Inflammatory macrophage (primary cell): ENCODE measurements at places on chromosomes 16 and 17.

GRCh38 chr17:82019690-82020571, 2.7 kb downstream of the CENPX start:
- DNase-seq = peak; percentile 55

GRCh38 chr16:69890892-69891282, 60.2 kb upstream of the CLEC18A start:
- no peak for DNase-seq

GRCh38 chr17:27502526-27503324, 46.5 kb downstream of the KSR1 start:
- no peak for DNase-seq

DNA sequence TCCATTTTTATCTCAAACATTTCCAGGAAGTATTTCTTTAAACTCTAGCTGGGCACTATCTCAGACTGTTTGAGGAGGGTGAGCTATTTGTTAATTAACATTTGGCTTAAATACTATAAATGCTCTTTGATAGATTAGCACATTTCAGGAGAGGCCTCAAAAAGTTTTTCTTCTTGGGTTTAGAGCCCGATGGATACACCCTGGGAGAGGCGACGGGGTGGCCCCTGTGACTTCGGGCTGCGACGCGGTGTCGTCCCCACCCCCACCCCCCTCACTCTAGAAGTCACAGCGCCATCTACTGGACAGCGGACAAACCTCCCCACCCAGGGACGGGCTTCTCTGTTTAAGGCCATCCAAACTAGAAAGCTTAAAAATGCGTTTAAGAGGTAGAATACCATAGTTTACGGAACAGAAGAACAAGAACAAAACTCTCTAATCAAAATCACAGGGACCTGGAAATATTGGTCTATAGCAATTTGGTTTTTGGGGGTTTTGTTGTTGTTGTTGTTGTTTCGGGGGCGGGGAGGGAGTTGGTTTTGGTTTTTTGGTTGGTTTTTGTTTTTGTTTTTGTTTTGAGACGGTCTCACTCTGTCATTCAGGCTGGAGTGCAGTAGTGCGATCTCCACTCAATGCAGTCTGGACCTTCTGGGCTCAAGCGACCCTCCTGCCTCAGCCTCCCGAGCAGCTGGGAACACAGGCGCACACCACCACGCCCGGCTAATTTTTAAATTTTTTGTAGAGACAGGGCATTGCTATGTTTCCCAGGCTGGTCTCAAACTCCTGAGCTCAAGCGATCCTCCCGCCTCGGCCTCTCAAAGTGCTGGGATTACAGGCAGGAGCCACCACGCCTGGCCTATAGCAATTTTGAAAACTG, 254.4 kb downstream of the C16orf95 start:
- DNase-seq = peak; percentile 77

DNA sequence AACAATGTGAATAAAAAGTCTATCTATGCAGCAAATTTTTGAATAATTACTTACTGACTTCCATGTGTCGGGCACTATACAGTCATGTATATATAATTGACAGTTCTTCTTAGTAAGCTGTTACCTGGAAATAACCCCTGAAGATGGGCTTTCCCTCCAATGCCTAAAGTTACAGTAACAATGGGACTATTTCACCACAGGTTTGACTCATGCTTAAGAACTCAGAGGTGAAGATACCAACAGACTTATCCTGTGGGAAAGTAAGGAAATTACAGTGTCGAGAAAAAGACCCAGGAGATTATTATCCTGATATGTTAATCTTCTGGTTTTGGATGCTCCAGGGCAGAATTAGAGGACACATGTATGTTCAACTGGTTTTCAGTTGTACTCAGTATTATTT, 601.5 kb upstream of the SOX9 start:
- no peak for DNase-seq

DNA sequence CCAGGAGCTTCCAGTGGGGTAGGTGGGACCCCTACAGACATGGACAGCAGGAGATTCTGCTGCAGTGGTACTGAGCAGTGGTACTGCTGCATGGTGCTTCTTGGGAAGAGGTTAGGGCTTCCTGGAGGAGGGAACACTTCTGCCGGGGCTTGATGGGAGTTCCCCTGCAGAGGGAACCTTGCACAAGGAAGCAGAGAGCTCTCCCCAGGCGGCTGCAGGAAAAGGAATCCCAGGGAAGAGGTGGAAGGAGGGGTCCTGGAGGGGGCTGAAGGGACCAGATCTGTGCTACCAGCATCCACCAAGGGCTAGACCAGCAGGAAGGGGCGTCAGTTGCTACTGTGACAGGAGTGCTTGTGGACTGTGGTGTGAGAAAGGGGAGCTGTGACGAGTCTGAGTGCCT, 10.6 kb downstream of the RIPOR1 start:
- DNase-seq = no peak

DNA sequence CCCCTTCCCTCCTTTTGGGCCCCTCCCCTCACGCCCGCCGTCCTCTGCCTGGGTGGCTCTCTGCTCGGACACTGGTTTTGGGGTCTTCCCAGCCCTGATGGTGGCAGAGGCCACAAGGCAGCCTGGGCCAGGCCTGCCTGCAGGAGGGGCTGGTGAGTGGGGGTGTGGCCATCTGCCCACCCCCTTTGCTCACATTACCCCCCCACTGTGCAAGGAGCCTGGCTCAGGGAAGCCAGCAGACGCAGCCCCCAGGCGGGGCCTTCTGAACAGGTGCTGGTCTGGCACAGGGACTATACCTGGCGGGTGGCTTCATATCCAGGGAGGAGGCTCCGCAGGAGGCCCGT, 10.7 kb upstream of the ZFPM1 start:
- DNase-seq = no peak

- no peak for DNase-seq
These were observed 9.1 kb downstream of the NHERF1 start for GRCh38 chr17:74757502-74757901.

DNA sequence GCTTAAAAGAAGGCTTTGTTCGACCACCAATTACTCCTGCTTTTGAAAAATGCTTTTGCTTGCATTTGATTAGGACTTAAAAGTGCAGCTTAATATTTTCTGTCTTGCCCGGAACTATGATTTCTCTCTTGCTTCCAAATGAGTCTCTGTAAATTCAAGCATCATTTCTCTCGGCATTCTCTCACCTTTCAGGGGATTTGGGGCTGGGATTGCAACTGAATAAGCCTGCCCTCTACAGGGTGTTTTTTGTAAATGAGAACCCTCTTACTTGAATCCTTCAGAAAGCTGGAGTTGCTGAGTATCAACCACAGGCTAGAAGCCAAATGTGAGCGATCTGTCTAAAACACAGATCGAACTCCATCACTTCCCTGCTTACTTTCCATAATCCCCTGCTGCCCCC, 234.6 kb downstream of the TMEM114 start:
- no peak for DNase-seq

GRCh38 chr17:9360677-9361081, 214.9 kb downstream of the STX8 start:
- DNase-seq = no peak

DNA sequence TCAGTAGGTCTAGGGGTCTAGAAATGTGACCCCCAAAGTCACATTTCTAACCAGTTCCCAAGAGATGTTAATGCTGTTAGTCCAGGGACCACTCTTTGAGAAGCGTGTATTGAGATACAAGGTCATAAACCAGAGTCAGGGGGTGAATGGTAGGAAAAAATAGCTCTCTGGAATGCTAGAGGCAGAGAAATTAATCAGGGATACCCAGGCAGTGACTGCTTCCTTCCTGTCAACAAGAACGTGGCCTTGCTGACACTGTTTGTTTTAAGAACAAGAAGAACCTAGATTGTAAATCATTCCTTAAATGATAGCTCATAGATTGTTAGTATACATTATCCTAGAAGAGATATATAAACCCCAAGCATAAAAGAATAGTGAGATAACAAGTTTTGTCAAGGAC, 43.8 kb downstream of the PITPNM3 start:
- DNase-seq = no peak

DNA sequence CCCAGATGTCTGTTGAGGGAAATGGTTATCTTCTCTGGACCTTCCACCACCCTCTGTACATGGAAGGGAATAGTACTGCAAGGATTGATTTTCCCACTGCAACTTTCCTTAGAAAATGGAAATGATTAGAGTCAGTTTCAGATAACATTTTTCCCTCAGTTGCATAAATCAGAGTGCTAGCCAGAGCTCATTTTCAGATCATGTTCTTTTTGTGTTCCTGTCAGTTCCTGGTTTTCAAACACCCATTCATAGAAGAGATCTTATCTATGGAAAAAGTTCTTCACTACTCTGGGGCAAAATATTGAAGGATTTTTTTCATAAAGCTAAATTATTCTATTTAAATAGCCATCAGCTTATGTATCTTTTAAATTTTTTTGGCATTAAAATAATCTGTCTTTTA, 11.7 kb upstream of the COX10 start:
- no peak for DNase-seq

GRCh38 chr17:12250973-12251372, 230.3 kb downstream of the MAP2K4 start:
- DNase-seq = no peak

DNA sequence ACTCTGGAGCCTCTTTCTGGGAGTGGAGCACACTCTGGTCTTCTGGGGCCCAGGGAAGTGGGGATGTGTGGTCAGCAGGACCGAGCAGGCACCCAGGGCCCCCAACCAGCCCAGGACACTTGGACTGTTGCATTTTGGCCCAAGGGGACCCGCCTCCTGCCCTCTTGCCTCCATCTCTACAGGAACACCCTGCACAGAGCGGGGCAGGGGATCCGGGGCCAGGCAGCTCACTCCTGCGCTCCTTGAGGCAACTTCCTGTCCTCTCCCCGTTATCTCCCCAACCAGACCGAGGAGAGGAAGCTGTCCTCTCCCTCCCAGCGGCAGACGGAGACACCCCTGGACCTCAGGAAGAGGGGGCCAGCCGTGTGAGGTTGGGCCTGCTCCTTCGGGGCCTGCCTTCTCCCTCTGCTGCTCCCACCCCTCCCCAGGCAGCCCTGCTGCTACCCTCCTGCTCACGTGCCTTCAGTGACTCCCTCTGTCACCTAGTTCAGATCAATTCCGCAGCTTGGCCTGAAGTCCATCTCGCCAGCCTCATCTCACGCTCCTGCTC, 10.0 kb upstream of the ATP2A3 start:
- DNase-seq = peak; percentile 22

DNA sequence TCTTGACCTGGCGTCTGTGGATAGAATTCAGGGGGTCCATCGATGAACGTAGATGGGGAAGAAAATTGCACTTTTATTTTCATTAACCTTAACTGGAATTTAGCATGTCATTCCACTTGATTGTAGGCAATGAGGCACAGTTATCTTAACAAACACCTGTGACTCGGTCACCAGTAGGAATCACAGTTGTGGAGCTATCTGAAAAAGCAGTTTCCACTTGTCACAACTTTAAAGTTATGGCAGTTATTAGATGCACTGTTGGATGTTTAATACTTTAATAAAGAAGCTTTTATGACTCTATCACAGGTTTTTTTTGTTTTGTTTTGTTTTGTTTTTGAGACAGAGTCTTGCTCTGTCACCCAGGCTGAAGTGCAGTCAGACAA, 83.7 kb upstream of the LGALS9 start:
- no peak for DNase-seq

- no peak for DNase-seq
These were observed 6.9 kb downstream of the SLC12A4 start for GRCh38 chr16:67961551-67961957.

GRCh38 chr17:14340857-14341754, 40.2 kb downstream of the HS3ST3B1 start:
- no peak for DNase-seq

GRCh38 chr17:7558544-7559319, at the start of gene TNFSF13:
TSS of gene TNFSF13 (plus strand) at chr17:7558750. CDS start at chr17:7559040, 290 bp downstream.
- peak; percentile 75 for DNase-seq

GRCh38 chr17:74748529-74749278, at the start of gene NHERF1:
TSS of gene NHERF1 (plus strand) at chr17:74748628. CDS start at chr17:74748847, 219 bp downstream.
- DNase-seq = peak; percentile 97

DNA sequence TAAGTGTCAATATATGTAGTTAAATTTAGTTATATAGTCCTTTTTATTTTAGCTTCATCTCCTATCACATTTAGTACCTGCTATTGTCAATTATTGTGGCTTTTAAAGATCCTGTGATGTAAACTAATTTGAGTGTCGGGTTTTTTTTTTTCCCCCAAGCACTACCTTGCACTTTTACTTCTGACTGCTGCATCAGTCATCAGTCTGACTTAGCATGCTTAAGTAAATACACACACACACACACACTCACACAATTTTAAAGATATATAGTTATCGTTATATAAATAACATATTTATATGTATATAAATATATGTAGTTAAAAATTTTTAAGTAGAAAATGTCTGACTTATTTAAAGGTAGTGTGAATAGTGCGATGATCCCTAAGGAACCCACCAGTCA, 127.2 kb downstream of the BCAS3 start:
- no peak for DNase-seq

- no peak for DNase-seq
These were observed 250.8 kb downstream of the STX8 start for GRCh38 chr17:9324864-9325263.

- DNase-seq = peak; percentile 15
These were observed 25.9 kb downstream of the MYH3 start for GRCh38 chr17:10631048-10631700.

- DNase-seq = no peak
These were observed 1.6 kb upstream of the FMNL1 start for GRCh38 chr17:45220079-45220478.

- no peak for DNase-seq
These were observed 2.9 kb upstream of the CARMIL2 start for GRCh38 chr16:67641779-67642708.

- DNase-seq = no peak
These were observed 83.0 kb downstream of the WWP2 start for GRCh38 chr16:69845181-69845580.

DNA sequence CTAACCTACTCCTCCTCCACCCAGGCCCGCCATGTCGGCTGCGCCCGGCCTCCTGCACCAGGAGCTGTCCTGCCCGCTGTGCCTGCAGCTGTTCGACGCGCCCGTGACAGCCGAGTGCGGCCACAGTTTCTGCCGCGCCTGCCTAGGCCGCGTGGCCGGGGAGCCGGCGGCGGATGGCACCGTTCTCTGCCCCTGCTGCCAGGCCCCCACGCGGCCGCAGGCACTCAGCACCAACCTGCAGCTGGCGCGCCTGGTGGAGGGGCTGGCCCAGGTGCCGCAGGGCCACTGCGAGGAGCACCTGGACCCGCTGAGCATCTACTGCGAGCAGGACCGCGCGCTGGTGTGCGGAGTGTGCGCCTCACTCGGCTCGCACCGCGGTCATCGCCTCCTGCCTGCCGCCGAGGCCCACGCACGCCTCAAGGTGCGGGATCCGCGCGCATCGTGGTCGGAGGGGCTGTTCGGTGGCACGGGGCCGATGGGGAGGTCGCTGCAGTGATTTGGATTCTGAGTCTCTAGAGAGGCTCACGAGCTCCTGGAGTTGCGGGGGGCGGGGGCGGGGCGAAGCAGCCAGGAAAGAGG, 878 bp downstream of the TRIM72 start:
- DNase-seq = no peak

DNA sequence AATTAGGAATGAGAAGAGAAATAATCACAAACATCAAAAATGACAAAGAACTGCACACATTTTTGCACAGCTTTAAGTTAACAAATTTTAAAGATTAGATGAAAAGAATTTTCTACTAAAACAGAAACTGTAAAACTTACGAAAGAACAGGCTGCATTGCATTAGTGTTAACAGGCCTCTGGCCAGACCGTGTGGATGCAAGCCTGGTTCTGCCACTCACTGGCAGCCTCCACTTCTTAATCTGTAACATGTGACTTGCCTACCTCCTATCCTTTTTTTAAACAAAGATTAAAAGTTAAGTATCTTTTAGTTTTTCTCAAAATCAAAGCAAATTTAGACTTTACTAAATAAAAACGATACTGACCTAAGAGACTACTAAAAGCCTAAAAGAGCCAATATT, 37.5 kb downstream of the CREBBP start:
- peak; percentile 36 for DNase-seq

- no peak for DNase-seq
These were observed 284.1 kb downstream of the C16orf95 start for GRCh38 chr16:87033021-87033471.

- DNase-seq = peak; percentile 67
These were observed at the start of gene HOXB4 for GRCh38 chr17:48577946-48578615. TSS of gene HOXB4 (minus strand) at chr17:48578350. CDS start at chr17:48578319, 31 bp downstream.
